Mammary epithelial cell (primary cell): ENCODE measurements at places on chromosomes 7 and 10. TPM values are rescaled to one million over a fixed set of nuclear protein-coding genes. Genes with fewer than 3 reads are reported as not detected.

Gene KLLN
- 1.2 TPM for total RNA-seq

Gene ANKRD26
- total RNA-seq: 7.0 TPM

Gene SHH
- total RNA-seq: not detected

Gene PAX4
- total RNA-seq: not detected in 2 replicates

Gene DHTKD1
- total RNA-seq: 20.8 TPM

Gene STOX1
- 0.17 TPM for total RNA-seq

Gene EVX1
- total RNA-seq: not detected

Gene DPYSL4
- 5.6 and 7.5 TPM in 2 replicates for total RNA-seq

Gene SLC18A3
- not detected for total RNA-seq

Gene C10orf88
- 12.3 and 13.5 TPM in 2 replicates for total RNA-seq

Gene ANKMY2
- total RNA-seq: 11.0 and 12.3 TPM in 2 replicates

Gene OR2A1
- not detected in 2 replicates for total RNA-seq

Gene IFIT1
- 0.80 and 1.2 TPM in 2 replicates for total RNA-seq

Gene NODAL
- total RNA-seq: 0.47 and 0.51 TPM in 2 replicates

Gene PNLIPRP3
- total RNA-seq: 98.2 TPM

Gene ELMO1
- total RNA-seq: 4.7 and 12.1 TPM in 2 replicates

Gene ITIH5
- total RNA-seq: 0.24 TPM in 1 of 2 replicates, not detected in the other

Gene FRAT1
- 1.5 TPM for total RNA-seq

Gene VAX1
- not detected for total RNA-seq

Gene NEUROG3
- total RNA-seq: not detected

Gene WNT8B
- total RNA-seq: not detected in 2 replicates

Gene SFTPD
- 0.33 TPM for total RNA-seq

Gene MRLN
- not detected in 2 replicates for total RNA-seq

Gene KIAA1549
- total RNA-seq: 6.5 and 7.7 TPM in 2 replicates

Gene CAMK2B
- total RNA-seq: 0.33 TPM

Gene LIPJ
- 0.17 TPM for total RNA-seq

Gene ABCB1
- not detected in 2 replicates for total RNA-seq
